ENCODE measurements at places on chromosomes 3 and 15.

DNA sequence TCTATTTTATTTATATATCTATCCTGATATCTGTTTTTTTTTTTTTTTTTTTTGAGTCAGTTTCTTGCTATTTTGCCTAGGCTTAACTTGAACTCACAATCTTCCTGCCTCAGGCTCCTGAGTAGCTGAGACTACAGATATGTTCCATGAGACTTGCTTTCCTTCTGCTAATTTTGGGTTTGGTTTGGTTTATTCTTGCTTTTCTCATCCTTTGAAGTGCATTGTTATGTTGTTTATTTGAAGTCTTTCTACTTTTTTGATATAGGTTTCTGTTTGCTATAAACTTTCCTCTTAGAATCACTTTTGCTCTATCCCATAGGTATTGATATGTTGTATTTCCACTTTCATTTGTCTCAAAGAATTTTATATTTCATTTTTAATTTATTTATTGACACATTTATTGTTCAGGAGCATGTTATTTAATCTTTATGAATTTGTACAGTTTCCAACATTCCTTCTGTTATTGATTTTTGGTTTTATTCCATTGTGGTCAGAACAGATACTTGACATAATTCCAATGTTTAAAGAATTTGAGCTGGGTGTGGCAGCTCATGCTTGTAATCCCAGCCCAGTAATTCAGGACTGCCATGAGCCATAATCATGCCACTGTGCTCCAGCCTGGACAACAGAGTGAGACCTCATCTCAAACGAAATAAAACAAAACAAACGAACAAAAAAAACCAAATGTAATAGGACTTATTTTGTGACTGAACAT lies 62.3 kb upstream of the PLSCR4 start:
- no peak for DNase-seq

- no peak for DNase-seq
Observed at GRCh38 chr3:77919244-77919643, 879.3 kb downstream of the ROBO2 start.

GRCh38 chr3:158101335-158102241 lies 4.6 kb downstream of the SHOX2 start:
- no peak for DNase-seq

GRCh38 chr3:103006526-103007183 lies 571.8 kb downstream of the ZPLD1 start:
- DNase-seq: no peak

DNA sequence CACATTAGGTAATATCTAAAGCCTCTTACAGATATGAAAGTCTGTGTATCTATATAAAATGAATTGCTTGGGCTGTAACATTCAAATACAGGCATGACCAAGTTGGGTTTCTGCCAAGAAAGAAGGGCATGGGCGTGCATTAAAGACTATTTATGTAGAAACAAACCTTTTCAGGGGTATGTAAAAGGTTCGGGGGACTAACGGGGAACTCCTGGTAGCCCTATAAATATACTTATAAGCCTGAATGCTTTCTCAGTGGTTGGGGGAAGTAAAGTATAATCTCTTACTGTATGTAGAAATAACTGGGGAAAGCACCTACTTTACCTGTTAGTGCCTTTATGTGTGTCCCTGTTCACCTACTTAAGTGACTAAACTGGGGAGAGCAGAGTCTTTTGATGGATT lies 154.5 kb upstream of the TBL1XR1 start:
- no peak for DNase-seq

DNA sequence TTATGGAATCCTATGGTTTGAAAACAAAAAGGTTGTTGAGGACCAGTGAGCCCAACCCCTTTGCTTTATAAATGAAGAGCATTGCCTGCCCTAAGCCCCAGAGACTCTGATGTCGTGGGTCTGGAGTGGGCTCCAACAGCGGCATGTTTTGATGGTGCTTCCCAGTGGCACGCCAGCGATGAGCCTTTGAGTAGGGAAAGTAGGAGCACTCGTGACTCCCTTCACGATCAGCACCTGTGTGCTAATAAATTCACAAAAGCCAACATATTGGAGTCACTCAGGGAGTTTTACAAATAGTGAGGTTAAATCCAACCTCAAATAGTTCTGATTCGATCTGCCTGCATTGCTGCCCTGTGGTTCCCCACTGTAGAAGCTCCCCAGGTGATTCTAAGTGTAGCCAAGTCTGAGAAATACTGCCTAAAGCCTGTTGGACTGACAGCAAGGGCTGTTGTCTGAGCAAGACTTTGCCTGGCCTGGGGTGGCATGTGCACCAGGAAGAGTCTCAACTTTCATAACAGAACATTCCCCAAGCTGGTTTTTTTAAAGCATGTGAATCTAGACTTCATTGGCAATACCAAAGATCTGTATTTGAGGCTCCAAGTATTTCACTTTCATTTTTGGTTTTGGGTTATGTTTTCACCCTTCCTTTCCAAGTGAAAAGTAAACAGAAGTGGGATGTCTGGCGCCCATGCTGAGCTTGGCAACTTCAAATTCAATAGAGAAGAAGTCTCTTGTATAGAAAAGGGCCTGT lies 9.9 kb downstream of the CCR5 start:
- DNase-seq: peak; percentile 20

GRCh38 chr3:149473357-149474249 lies 894 bp upstream of the TM4SF4 start:
- peak; percentile 3 for DNase-seq

GRCh38 chr3:64254443-64254842 lies 29.2 kb upstream of the PRICKLE2 start:
- no peak for DNase-seq

- DNase-seq: no peak
Observed at GRCh38 chr15:61582092-61582491, 353.0 kb upstream of the RORA start.

DNA sequence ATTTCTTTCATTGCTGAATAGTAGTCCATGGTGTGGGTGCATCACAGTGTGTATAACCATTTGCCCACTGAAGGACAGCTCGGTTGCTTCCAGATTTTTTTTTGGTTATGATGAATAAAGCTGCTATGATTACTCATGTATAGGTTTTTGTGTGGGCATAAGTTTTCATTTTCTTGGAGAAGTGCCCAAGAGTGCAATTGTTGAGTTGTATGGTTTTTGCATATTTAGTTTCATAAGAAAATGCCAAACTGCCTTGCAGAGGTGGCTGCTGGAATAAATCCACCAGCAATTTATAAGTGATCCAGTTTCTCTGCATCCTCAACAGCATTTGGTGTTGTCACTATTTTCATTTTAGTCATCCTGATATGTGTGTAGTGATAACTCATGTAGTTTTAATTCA lies 8.4 kb upstream of the SPESP1 start:
- no peak for DNase-seq

GRCh38 chr3:180390313-180390712 lies 211.7 kb upstream of the TTC14 start:
- DNase-seq: no peak

DNA sequence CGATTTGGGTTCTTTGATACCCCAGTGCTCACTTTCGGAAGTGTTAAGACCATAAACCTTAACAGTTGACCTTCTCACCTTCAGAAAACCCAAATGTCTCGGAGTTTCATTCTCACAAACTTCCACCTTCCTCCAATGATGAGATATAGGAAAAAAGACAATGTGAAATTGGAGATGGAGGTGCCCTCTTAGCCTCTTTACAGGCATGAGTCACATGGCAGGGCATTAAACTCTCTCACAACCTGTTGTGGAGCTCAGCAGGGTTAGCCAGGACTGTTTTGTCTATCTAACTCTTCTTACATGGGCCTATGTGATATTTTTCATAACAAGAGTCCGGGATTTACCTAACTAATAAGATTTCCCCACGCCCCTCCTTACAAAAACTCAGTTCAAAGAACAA lies 10.7 kb downstream of the AGTR1 start:
- DNase-seq: no peak

DNA sequence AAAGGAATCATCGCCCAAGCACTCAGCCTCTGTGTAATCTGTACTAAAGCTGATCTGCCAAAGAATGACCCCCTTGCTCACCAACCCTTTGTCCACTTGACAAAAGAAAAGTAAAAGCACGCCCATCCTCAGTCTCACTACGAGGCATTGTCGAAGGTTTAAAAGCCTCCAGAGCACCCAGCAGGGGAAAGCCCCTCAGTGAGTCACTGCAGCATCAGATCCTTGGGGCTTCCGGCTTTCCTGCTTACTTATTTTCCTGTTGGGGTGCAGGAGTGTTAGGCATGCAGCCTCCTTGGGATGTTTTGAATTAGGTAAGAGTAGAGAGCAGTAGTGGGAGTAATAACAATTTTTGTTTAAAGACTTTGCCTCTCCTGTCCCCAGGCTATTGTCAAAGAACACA lies 216.1 kb downstream of the MTHFS start:
- no peak for DNase-seq

GRCh38 chr15:60313906-60314305 lies 83.9 kb downstream of the ANXA2 start:
- DNase-seq: no peak

DNA sequence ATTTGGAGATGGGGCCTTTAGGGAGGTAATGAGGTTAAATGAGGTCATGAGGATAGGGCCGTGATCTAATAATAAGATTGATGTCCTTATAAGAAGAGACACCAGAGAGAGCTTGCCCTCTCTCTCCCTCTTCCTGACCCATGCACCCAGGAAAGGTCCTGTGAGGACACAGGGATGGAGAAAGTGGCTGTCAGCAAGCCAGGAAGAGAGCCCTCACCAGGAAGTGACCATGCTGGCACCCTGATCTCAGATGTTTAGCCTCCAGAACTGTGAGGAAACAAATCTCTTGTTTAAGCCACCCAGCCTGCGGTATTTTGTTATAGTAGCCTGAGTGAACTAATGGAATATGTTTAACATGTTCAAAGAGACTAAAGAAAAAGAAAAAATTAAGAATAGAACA lies 15.3 kb upstream of the GNB5 start:
- DNase-seq: no peak

DNA sequence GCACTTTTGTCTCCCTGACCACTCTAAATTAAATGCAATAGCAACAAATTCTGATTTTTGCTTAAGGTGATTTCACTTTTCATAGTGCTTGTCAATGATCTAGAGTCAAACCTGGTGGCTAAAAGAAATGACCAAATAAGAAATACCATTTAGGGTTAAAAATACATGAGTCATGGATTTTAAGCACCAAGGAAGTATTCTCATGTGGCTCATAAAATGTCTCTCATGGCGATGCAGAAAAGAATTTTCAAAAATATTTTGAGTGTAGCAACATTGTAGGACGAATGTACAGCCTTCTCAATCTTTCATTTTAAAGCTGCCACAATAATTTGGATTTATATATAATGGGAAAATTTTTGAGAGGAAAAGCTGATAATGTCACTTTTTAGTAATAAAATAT lies 193.6 kb downstream of the EPHA3 start:
- DNase-seq: no peak

GRCh38 chr3:73144276-73144675 lies 82.8 kb downstream of the EBLN2 start:
- DNase-seq: no peak

- DNase-seq: no peak
Observed at GRCh38 chr3:52856666-52857065, 21.8 kb upstream of the MUSTN1 start.

DNA sequence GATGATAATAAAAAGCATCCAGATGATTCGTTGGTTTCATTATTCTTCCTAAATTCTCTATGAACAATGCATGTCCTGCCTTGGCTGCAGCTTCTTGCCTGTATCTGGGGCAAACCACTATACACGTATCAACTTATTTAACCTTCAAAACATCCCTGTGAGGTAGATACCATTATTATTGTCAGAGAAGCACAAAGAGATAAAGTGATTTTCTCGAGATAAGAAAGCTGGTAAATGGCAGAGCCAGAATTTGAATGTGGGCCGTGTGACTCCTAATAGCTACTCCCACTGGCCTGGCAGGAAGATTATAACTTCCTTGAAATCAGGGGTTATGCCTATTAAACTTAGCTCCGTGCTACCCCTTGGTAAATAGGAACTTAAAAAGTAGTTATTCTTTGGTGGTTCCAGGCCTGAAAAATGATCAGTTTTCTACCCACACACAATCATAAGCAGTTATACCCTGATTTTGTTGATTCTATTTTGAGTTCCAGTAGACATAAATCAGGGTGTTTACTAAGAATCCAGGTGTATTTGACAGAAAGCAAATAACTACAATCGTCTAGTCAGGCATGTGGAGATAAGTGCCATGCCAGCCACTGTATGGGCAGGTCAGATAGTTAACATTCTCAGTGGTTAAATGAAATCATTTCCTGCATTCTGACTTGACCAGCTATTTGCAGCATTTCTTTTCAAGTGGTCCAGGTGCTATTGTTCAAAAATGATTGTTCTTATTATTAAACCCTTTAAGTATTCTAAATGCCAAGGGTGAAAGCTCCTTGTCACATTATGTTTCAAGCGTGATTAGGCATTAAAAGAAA lies 99.2 kb upstream of the LRRN1 start:
- no peak for DNase-seq

- DNase-seq: no peak
Observed at GRCh38 chr3:17747890-17748247, 5.4 kb upstream of the TBC1D5 start.

- no peak for DNase-seq
Observed at GRCh38 chr3:196135693-196136639, 54.1 kb upstream of the TFRC start.

- DNase-seq: peak; percentile 46
Observed at GRCh38 chr15:60591496-60592370, 112.8 kb upstream of the ICE2 start.

DNA sequence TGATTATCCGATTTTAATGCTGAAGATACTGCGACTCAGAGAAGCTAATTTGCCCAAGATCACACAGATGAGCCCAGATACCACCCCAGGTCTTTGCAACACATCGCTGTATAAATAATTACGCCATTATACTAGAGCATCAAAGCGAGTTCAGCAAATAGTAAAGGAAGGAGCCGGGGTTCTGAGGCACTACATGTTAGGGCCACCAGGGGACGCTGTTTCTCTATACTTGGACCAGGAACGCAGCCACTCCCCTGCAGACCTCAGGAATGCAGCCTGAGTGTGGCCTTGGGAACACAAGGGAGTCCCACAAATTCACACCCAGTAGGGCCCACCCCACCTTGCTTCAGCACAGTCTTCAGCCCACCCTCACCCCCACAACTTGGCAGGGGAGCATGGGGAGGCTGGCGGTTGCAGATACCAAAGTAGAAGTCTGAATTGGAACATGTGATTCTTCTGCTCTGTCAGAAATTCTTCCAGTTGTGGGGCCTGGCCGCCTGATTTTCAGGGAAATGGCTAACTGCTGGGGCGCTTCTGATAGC lies 57.8 kb upstream of the RYK start:
- DNase-seq: peak; percentile 63

DNA sequence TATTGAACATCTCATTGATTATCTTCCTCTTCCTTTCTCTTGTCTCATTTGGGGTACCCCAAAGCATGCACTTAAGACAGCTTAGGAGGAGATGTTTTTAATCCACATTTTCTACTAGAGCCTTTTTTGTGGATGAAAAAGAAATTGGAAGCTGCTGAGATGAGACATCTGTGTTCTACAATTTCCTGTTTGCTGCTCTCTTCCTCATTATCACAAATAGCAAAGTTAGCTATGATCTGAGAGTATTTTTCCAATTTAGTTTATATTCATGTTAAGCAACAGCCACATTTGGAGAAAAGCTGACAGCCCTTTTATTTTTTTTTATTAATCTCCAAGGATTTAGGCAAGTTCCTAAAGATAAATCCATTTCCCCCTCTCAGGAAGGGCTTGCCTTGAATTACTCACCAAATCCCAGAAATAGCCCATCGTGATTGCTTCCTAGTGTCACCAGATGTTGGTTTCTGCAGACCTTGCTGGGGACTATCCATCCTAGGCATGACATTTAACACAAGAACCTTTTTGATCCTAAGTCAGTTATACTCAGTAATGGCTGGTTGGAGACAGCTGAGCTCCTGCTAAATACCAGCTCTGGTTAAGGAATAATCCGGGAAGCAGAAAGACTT lies 70.8 kb upstream of the FILIP1L start:
- no peak for DNase-seq

Measured in natural killer cell (primary cell).